ENCODE measurements at places on chromosomes 7 and 10.

DNA sequence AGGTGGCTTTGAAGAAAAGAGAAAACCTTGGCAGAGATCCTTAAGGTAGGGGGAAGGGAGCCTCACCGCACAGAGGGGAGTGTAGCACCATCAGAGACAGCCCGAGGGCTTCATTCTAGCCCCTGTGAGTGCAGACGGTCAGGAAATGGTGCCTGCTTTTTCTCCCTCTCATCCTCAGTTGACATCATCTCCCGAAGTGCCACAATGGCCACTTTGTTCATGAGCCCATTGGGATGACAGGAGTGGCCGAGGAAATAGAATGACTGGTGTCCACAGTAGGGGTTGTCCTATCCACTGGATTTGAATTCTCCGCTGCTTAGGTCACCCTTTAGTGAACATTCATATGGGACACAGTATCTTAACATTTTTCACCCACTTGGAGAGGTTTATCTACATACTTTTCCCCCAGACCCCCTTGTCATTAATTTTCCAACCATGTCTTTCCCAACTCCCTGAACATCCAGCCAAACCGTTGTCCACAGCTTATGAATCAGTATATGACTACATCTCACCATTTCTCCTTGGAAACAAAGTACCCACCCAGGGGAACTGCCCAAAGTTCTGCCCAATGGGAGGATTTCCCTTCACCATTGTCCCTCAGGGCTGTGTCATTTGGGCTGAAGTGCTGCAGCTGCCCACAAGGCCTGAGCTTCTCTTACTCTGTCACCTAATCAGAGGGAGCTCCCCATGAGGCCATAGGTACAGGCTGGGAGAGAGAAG is 108.8 kb downstream of the ADCY1 start:
- DNase-seq, result no peak

DNA sequence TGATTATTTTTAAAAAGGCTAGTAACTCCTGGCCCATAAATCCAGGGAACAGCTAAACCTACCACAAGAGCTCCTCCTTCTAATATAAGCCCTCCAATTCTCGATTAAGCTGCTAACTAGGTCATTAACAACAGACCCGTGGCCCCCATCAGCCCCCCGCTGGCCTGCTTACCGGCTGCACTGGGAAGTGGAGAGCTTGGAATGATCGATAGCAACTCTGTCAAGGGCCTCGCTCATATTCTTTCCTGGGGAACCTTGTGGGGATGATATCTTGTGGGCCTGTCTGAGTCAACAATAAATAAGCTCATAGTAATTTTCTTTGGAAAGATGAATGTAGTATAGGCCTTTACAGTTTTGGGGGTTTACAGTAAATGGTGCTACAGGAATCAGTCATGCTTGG is 353.5 kb downstream of the TCERG1L start:
- no peak for DNase-seq

- DNase-seq, result no peak
These were observed 148.9 kb downstream of the ITGA8 start for GRCh38 chr10:15570738-15571339.

GRCh38 chr7:133812877-133813276 is 314.3 kb upstream of the LRGUK start:
- DNase-seq, result no peak

- DNase-seq, result no peak
These were observed 117.2 kb upstream of the KLF6 start for GRCh38 chr10:3902054-3902808.

- no peak for DNase-seq
These were observed 251.5 kb downstream of the TRIL start for GRCh38 chr7:28706584-28706983.

DNA sequence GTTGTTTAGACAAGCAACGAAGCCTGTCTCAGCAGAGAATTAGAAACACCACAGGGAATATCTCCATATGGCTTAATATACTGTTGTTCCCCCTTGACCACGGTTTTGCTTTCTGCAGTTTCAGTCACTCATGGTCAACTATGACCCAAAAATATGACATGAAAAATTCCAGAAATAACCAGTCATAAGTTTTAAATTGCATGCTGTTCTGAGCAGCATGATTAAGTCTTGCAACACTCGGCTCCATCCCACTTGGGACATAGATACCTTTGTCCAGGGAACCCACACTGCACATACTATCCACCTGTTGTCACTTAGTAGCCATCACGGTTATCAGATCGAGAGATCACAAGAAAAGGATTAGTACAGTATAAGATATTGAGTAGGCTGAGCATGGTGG is 60.7 kb upstream of the FOXK1 start:
- no peak for DNase-seq

GRCh38 chr7:54109501-54109900 is 432.7 kb upstream of the VSTM2A start:
- no peak for DNase-seq

GRCh38 chr7:19519443-19520021 is 189.3 kb downstream of the POLR1F start:
- DNase-seq, result no peak

- no peak for DNase-seq
These were observed 78.2 kb downstream of the MAPK8 start for GRCh38 chr10:48384699-48384982.

GRCh38 chr7:146874722-146875121 is 758.1 kb downstream of the CNTNAP2 start:
- DNase-seq, result no peak

GRCh38 chr10:65622608-65623007 is 1303.2 kb upstream of the LRRTM3 start:
- DNase-seq, result no peak

GRCh38 chr7:132830941-132831340 is 250.9 kb downstream of the CHCHD3 start:
- no peak for DNase-seq

GRCh38 chr7:18429547-18429946 is 66.0 kb upstream of the HDAC9 start:
- DNase-seq, result peak; percentile 26

GRCh38 chr7:49023345-49024328 is 99.3 kb downstream of the CDC14C start:
- no peak for DNase-seq

DNA sequence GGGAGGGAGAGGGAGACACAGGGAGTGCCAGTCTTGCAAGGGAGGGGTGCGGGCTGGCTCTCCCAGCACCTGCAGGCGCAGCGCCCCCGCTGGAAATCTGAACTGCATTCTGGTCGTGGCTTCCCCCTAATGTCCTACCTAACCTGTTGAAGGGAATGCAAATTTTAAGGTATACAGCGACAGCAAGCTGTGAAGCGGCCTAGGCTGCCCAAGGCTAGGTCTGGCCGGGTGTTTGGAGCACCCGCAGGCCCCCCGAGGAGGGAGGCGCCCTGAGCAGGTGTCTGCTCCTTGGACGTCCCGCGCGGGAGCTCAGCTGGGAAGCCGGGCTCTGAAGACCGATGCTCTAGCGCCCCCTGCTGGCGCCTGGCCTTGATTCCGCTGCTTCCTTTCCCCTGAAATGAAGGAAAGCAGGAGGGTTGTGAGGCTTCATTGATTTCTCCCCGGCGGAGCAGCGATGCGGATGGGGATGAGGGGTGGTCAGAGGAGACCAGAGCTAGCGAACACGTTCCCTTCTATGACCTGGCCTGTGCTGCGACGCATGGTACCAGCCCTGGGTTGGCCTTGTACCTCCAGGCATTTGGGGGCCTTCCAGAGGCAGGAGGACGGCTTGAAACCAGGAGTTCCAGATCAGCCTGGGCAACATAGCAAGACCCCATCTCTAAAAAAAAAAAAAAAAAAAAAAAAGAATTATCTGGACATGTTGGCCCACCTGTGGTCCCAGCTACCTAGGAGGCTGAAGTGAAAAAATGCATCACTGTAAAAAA is 601.3 kb downstream of the GALNT17 start:
- DNase-seq, result peak; percentile 74

- DNase-seq, result no peak
These were observed 43.9 kb downstream of the SH3PXD2A start for GRCh38 chr10:103811463-103811862.

GRCh38 chr10:133405272-133405671 is 11.3 kb downstream of the MTG1 start:
- DNase-seq, result no peak

GRCh38 chr10:99926925-99927720 is 82.6 kb downstream of the DNMBP start:
- DNase-seq, result no peak

- DNase-seq, result no peak
These were observed 182.8 kb downstream of the DIP2C start for GRCh38 chr10:506451-507354.

DNA sequence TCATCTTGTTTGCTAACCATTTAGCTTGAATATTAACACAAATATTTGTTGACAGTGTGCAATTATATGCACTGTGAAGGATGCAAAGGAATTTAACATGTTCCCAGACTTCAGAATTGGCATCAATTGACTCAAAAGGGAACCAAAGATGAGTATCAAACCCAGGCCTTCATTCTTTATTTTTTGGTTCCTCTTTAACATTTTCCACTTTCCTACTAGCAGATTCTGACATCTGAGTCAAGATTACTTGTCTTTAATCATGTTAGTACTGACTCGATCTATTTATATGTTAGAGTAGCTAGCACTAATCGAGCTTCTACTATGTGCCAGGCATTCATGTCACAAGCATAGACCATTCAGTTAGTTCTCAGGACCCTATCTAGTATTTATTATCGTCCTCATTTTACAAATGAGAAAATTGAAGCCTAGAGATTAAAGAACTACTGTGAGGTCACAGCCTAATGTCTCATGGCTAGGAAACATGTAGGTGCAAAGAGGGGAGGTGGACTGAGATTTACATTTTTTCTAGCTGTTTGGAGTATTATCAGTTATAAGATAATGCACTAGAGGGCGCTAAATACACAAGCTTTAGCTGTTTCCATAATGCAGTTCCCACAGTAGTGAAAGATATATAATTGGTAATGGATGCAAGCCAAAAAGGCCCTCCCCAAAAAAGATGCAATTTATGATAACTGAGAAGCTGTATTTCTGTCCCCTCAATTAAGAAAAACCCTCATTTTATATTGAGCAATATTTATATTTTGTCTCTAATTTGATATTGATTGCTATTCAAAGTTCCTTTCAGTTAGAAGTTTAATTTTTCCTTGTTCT is 32.9 kb upstream of the KMT2E start:
- no peak for DNase-seq

DNA sequence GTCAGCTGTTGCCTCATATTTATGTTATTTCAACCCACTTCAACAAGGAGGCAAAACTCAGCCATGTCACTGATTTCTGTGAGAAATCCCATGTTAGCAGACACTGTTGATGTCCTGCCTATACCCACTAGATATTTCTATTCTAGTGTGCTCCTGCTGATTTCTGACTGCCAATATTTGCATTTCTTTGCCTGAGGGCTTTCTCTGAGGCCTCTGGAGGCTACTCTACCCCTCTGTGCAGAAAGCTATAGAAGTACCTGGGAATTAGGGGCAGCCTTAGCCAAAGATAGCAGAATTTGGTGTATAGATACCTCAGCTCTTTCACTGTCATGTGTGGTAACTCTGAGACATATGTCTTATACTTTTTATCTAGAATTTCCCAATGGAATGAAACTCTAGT is 348.8 kb downstream of the SORCS3 start:
- DNase-seq, result no peak

GRCh38 chr10:61547297-61547696 is 94.1 kb upstream of the TMEM26 start:
- no peak for DNase-seq

- peak; percentile 26 for DNase-seq
These were observed 642 bp upstream of the PRKG1 start for GRCh38 chr10:51073453-51074237.

- DNase-seq, result no peak
These were observed 1.4 kb downstream of the BAIAP2L1 start for GRCh38 chr7:98399462-98399861.

DNA sequence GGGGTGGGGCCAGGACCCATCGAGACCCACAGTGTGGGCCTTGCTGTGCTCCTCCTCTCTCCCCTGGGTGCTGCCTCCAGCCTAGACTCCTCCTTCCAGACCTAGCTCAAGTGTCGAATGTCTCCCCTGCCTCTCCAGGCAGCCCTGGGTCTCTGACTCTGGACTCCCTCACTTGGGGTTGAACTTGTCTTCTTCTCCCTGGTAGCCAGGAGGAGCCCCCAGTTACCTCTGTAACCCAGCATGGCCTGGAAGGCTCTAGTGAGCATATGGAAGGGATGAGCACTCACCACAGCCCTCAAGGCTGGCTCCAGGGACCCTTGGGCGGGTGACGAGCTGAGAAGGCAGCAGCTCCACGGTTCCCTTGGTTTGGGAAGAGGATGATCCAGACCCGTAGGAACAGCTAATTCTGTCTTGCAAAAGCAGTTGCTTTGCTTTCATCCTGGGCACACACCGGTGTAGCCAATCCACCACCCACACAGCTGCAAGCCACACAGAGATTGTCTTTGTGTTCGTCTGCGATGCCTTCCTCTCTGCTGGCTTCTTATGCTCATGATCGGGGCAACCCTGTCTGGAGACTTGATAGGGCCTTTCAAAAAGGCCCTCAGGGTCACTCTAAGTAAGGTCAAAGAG is 52.3 kb upstream of the ANTXRL start:
- no peak for DNase-seq

- no peak for DNase-seq
These were observed 444.2 kb upstream of the C7orf33 start for GRCh38 chr7:148146346-148146745.

Measured in H54 (cell line).